ENCODE measurements at places on chromosomes 4 and X. TPM values are rescaled to one million over a fixed set of nuclear protein-coding genes. Genes with fewer than 3 reads are reported as not detected.

DNA sequence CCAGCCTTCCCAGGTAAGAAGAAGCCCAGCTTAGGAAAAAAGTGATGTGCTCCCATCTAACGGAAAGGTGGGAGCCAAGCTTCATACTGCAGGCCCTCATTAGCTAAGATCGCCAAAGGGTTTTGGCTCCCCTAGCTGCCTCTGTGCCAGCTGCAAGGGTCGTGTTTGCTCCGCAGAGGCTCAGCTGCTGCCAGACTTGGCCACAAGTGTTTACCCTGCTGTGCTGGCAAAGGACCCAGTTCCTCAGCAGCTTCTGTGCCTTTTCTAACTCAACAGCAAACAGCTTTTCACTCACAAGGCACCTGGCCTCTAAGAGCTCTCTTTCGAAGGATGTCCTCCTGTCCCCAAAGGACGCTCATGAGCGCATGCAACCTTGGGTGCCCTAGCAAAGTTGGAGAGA, 12.2 kb upstream of the VMA21 start:
- no peak for DNase-seq

DNA sequence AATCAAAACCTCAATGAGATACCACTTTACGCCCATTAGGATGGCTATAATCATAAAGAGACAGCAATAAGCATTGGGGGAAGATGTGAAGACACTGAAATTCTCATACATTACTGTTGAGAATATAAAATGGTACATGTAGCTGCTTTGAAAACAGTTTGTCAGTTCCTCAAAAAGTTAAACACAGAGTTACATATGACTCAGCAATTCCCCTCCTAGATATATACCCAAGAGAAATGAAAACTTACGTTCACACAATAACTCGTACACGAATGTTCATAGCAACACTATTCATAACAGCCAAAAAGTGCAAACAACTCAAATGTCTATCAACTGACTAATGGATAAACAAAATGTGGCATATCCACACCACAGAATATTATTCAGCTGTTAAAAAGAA, 36.6 kb downstream of the PHF8 start:
- no peak for DNase-seq

DNA sequence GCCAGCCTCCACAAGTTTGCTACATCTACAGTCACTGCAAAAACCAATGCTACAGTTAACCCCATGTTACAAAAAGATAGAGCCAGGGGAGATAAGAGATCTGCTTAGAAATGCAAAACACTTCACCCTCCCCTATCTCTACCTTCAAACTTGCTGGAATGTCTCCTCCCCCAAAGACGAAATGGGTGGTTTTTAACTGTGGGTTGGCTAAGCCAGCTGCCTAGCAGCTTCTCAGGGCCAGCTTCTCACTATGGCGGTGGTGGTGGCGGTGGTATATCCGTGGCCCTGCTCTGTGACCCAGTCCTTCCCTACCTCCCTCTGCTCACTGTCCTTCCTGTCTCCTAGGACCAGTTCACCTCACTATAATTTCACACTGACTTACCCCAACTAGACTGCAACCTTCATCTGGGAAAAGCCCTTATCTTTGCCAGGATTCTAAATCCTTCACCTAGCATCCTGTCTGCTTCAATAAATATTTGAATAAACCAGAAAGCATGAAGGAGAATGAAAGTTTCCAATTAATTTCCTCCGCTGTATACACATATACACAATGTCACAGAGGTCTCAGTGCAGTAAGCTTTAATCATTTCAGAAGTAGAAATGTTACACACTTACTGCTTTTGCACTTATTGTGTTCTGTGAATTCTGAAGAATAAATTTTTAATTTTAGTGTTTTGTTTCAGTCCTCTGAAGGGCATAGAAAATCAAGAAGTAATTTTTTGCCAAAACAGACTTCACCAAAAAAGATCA, 46.3 kb downstream of the SH3KBP1 start:
- peak; percentile 4 for DNase-seq

SPCS3 gene
- total RNA-seq, result 39.6 TPM

PDZD4 gene
- total RNA-seq, result 0.33 TPM

DNA sequence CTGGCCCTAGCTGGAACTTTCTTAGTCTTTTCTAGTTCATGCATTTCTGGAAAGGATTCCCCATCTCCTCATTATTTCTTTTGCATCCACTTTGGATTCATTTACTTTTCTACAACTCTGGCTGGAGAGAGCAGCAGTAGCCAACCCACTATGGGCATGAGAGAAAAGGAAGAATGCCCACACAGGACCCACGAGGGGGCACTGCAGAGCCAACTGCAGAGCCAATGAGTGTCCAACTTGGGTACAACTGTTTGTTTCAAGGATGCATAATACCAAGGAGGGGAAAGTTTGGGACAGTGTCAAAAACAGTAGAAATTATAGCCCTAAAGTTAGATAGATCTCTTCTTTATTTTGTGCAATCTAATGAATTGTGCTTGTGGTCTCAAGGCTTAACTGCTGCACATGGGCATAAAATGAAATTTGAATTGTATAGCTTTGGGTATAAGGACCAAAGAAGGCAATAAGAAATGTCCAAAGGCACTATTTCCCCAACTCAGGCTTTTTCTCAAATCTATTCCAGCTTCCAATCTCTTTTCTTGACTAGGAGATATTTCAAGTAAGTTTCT, 230.6 kb downstream of the NSUN7 start:
- peak; percentile 25 for DNase-seq

GRCh38 chr4:176856421-176856820, 63.7 kb upstream of the VEGFC start:
- no peak for DNase-seq

- no peak for DNase-seq
Observed at GRCh38 chrX:8201896-8202331, 30.8 kb upstream of the VCX2 start.

DNA sequence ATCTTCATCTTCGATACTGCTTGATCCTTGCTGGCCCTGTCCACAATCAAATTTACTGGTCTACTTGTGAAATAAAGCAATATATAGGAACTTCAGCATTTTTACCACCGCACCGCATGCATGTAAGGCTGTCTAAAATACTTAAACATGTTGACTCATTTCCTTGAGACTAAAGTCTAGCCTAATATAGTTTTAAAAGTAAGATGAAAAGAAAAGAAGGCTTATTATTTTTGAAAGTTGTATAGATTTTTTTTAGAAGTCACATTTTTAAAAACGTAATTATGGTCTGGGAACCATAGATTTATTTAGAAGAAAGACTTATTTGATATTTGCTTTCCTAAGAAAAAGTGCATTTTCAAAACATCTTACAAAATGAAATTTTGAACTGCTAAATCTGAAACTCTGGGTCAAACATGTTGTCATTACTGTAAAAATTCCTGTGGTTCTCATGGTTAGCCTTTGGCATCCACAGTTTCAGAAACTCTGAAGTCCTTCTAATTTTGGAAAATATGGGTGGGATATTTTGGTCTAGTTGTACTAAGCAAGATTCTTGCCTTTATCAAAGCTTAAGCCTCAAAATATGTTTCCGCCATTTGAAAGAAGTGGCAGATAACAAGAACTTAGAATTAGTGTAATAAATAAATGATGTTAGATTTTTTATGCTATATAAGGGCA, 423.5 kb upstream of the CTSO start:
- no peak for DNase-seq

PDCL2 gene
- total RNA-seq, result not detected

- no peak for DNase-seq
Observed at GRCh38 chr4:125727931-125728330, 413.2 kb downstream of the FAT4 start.

TGIF2LX gene
- total RNA-seq, result not detected

GRCh38 chr4:174214101-174214878, 69.2 kb downstream of the FBXO8 start:
- no peak for DNase-seq

GRCh38 chr4:38046727-38047489, 86.7 kb downstream of the PTTG2 start:
- DNase-seq, result no peak

DNA sequence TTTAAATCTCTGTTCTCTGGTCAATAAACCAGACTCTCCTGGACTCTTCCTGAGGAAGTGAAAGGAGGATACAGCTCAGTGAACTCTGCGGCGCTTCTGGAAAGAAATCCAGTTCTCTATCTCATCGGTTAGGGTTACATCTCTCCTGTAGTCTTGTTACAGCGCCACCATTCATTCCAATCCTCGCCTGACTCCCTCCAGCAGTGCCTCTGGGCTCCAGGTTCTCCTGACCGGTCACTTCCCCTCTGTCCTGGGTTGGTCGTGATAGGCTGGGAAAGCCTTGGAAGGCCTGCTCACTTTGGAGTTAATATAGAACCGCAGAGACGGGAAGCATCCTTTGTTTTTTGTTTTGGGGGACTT, 97.0 kb upstream of the STOX2 start:
- no peak for DNase-seq

DNA sequence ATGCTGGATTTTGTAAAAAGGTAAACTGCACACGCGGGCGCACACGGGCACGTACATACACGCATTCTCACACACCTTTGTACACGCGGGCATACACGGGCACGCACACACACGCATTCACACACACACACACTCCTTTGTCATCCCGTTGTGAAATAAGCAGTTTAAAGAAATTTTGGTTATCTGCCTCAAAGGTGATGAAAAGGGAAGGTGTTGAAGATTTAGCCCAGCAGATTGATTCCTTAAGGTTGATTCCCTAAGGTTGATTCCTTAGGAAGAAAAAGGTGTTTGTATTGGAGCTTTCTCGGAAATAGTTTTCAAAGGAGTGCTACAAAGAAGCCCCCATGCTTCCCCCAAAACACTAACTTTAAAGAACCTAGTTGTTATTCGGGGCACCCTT, 693 bp downstream of the ATP10D start:
- DNase-seq, result no peak

DNA sequence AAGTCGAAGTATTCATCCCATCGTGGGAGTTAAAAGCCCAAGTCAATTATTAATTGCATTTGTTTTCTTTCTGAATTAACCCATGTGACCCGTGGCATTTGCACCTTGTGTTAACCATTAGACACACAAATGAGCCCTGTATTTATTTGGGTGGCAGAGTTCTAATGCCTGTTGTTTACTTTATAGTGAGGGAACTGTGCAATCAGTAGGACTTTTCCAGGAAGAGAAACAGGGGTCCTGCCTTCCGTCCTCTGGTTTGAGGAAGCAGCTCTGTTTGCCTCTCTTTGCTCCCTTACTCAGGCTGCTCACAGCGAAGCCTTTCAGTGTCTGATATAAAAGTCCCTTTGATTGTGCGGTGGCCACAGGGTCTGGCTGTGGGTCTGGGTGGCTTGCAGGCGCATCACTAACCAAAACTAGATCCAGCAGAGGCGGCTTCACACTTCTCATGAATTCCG, 263.6 kb downstream of the PTTG2 start:
- peak; percentile 68 for DNase-seq

DNA sequence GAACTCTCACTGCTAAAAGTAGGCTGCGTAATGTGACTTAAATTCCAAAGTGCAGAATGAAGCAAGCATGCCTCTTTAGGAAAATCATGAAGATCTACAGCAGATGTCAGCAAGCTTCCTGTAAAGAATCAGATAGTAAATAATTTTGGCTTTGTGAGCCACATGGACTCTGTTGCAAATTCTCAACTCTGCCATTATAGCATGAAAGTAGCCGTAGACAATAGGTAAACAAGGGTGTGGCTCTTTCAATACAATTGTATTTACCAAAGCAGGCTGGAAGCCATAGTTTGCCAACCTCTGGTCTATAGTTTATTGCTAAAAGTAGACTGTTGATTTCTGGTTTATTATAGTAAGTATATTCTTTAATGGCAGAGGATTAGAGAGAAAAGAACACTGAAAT, 80.3 kb upstream of the FAM9B start:
- DNase-seq, result no peak

CFAP47 gene
- total RNA-seq, result not detected

CLGN gene
- 0.05 TPM for total RNA-seq

Data from HT-29 (cell line).